ENCODE measurements at places on chromosomes 6 and 20.

- DNase-seq, result no peak
Observed at GRCh38 chr6:144364208-144364720, 79.1 kb downstream of the UTRN start.

GRCh38 chr6:12249541-12250382 lies 40.4 kb upstream of the EDN1 start:
- DNase-seq, result no peak

- no peak for DNase-seq
Observed at GRCh38 chr6:37343248-37343647, 10.5 kb upstream of the RNF8 start.

GRCh38 chr20:38129248-38129865 lies 35.7 kb downstream of the TGM2 start:
- DNase-seq, result no peak

- DNase-seq, result no peak
Observed at GRCh38 chr6:137362878-137363804, 131.1 kb downstream of the OLIG3 start.

GRCh38 chr6:166926748-166927147 lies 29.6 kb downstream of the RNASET2 start:
- no peak for DNase-seq

DNA sequence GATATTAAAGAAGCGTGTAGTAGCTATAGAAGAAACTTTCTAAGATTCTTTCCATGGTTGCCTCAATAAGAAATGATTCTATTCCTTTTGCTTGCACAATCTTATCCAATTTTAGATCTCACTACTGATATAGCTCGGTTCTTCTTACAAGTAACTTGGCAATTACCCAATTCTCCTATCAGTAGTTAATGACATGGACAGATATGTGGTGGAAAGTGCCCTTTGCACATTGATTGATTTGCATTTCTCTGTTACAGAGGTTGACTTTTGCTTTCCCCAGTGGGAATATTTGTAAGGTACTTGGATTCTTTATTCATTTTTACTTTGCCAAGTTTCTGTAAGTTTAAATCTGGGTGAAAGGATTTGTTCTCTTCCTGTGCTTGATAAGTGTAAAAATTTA lies 93.7 kb upstream of the QKI start:
- no peak for DNase-seq

DNA sequence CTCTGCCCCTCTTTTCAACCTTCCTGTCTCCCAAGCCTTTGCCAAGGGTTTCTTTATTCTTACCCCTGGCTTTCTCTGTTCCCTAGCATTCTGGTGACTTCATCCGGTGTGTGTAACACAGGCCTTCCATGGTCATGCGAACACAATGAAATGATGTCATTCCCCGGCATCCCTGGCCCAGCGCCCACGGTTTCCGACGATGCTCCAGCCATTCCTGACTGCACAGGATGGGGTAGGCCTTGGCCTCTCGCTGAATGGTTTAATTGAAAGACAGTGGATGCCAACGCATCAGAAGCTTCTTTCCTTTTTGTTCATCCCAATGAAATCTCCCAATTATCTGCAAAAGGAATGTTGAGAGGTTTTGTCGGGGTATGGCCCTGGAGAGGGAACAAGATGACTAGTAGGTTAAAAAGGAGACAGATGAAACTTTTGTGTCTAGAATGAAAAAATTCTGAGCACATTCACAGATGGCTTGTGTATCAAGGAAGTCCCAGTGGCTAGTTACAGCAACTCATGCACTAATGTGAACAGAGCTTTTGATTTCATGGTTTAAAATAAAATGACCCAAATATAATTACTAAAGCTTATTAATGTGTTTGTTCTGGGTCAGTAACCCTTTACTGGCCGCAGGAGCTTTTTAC lies 655.0 kb downstream of the QKI start:
- DNase-seq, result no peak

DNA sequence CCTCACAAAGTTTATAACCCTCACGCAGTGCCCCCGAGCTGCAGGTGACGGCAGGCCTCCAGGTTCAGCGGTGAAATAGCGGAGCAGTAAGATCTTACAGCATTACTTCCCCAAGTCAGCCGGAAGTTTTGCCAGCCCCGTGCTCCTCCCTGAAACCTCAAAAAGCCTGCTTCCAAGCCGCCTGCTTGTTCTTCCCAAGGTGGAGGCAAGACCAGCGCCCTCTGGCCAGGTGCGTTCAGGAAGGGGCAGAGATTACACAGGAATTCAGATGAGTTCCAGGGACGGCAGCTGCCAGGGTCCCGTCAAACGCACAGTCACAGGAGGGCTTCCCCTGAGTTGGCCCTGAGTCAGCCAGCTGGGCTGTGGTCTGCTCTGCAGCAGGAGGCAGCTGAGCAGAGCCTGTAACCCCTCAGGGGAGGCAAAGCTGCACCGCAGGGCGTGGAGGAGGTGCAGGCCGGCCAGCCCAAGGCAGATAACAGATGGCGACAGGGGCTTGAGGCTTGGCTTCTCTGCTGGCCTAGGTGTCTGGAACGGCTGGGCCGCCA lies 124.1 kb upstream of the RPS6KA2 start:
- no peak for DNase-seq

DNA sequence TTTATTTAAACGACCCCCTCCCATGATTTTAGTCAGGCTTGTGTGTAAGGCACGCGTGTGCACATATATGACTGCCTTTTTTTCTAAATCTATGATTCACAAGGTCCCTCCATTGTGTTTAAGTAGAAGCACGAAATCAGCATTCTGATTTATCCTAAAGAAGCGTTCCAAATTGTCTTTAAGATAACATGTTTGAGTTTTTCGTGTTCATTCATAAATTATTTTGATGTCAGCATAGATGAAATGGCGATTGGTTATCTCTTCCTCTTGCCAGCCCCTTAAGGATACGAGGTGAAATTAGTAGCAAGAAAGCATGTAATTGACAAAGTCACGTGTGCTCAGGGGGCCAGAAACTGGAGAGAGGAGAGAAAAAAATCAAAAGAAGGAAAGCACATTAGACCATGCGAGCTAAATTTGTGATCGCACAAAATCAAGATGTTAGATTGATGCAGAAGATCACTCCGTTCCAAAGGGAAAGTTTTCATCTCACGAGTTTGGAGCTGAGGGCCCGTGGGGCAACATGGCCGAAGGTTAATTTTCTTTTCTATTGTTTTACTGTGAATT lies at the start of gene LIN28B:
TSS of gene LIN28B (plus strand) at position 377 of the 564 bp plus-strand sequence. CDS start at position 521, 144 bp downstream.
- DNase-seq, result no peak

- no peak for DNase-seq
Observed at GRCh38 chr20:3990716-3991115, 24.6 kb downstream of the RNF24 start.

- peak; percentile 59 for DNase-seq
Observed at GRCh38 chr6:82331031-82331773, 32.4 kb upstream of the TPBG start.

DNA sequence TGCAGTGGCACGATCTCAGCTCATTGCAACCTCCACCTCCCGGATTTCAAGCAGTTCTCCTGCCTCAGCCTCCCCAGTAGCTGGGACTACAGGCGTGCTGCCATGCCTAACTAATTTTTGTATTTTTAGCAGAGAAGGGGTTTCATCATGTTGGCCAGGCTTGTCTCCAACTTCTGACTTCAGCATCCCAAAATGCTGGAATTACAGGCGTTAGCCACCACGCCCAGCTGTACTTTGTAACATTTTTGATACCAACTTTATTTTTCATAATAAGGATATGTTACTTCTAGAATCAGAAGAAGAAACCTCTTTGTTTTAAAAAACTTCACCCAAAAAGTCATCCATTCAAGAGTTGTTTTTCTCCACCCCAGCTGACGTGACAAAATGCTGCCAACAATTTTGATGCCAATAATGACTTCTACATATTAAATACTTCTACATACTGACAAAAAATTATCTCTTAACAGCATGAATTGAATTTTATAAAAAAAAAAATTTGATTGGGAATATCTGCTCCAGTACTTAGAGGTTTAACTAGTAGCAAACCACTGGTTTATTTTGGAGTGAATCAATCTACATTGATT lies 22.5 kb upstream of the PRIM2 start:
- DNase-seq, result no peak

DNA sequence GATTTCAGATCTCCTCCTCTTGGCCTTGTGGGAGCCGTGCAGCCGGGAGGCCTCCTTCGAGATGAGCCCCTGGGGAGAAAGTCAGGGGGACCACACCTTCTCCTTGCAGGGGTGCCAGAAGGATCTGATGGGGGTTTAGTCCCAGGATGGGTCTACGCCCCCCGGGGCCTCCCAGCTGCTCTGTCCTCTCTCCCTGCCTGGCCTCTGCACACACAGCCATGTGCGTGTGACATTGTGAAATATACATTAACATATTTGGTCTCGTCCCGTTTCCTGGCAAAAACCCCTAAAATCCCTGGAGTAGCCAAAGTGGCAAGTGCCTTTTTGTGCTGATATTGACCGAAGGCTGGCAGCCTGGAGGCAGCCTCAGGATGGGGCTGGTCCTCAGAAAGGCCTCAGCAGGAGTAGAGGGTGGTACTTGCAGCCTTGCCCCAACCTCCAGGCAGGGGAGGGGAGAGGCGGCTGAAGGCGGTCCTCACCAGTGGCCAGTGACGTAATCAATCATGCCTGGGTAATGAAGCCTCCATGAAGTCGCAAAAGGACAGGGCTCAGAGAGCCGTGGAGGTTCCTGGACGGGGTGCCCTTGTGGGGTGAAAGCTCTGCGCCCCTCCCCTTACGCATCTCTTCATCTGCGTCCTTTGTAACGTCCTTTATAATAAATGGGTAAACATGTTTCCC lies 5.1 kb upstream of the HELZ2 start:
- DNase-seq, result no peak

DNA sequence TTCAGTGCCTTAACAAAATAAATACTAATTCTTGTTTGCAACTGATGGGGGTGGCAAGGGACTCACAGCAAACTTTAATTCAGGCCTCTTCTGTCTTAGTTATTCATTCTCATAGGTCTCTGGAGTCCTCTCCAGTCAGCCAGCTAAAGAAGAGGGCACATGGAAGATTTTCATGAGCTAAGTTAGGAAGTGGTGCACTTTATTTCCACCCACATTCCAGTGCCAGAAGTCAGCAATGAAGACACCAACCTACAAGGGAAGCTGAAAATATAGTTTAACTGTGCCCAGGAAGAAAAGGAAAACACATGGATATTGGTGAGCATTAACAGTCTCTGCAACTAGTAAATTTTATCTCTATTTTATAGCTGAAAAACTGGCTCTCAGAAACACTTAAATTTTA lies 16.7 kb upstream of the IRAK1BP1 start:
- no peak for DNase-seq

DNA sequence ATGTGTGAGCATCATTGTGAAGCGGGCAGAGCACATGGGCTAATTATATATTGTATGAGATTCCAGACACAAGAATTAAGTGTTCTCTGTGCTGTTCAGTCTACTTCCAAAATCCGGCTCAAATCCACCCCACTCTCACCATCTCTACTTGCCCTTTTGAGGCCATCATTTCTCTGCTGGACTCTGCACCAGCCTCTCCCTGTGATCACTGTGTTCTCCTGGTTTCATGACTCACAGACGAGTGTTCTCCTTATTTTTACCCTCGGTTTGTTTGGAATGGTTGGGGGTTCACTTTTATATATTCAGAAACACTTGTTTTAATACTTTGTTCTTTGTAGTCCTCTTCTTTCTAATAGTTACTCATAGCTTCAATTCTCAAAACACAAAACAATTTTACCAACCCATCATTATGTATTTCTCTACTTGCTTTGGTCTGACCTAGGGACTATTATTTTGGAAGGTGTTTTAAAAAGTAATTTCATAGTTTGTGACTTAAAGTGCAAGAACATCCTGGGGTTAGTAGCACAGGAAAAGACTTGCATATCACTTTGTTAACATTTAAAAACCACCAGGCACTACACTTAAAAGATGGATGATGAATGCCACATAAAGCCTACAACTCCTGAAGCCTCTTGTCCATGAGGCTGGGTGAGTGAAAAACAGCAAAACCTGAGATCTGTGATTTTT lies 82.7 kb downstream of the UST start:
- no peak for DNase-seq

DNA sequence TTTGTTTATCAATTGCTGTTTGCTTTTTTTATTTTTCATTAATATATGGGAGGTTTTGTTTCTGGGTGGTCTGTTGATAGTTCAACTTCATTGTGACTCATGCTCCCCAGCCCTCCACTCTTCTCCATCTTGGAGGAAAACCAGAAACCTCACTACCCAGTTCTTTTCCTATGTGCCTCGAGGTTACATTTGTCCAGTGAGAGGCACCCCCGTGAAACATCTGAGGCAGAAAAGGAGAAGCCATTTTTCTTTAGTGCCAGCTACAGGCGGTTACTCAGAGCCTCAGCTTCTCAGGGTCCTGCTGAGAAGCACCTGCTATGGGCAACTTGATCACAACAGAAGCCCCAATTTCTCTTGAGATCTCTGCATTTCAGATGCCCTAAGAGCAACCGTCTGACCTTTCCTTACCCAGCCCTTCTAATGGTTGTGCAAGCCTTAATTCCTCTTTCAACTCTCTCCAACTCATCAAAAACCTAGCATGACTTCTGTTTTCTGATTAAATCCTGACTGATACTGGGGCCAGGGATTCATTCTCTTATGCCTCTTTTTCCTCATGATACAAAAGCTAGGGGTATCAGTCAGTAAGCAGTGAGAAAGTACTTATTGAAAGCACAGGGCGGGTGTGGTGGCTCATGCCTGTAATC lies 144.6 kb downstream of the ELOVL4 start:
- no peak for DNase-seq

DNA sequence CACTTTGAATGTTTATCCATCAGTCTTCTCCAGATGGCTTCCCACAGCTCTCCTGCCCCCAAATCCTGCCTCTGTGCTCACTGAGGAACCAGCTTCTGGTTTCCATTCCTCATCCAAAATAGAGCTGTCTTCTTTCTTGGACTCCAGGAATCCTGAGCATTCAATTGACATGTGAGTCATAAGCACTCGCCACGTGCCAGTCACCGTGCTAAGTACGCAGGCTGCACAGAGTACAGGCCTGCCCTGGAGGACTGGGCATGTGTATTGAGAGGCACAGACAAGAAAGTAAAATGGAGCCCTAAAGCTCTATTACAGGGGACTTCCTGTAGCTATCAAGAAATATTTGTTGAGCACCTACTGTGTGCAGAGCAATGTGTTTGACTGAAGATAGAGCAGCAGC lies 39.7 kb upstream of the LRFN2 start:
- no peak for DNase-seq

DNA sequence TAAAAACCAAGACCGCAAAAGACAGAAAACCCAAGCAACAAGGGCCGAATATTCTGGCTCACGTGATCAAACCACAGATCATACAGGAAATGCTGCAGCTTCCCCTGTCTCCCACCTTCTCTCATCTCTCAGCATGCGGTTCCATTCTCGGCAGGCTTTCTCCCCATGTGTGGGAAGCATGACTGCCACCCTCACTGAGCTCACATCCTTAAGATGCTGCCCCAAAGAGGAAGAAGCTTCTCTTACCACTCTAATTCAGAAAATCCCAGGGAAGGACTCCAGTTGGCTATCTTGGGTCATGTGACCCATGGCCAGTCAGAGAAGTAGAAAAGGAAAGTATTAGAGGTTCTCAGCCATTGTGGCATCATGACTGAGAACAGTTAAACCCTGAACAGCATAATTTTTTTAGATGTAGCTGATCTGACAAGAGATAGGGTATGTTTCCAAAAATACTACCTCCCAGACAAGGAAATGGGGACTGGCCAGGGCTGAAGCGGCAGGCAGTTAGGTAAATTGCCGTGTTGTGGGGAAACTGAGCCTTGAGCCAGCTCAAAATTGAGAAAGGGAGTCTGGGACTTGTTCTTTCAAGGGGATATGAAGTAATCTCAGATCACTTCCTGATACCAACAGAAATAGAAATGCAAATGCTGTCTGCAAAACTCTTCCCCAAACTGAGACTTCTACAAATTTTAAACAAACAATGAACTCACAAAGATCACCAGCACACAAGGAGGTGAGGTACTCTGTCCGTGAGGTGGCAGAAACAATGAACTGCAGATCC lies 37.1 kb upstream of the GRM4 start:
- DNase-seq, result no peak

GRCh38 chr6:117399924-117400323 lies 25.8 kb downstream of the ROS1 start:
- no peak for DNase-seq
